ENCODE measurements at places on chromosomes 16 and 17.

GRCh38 chr17:274902-275301 lies 77.7 kb downstream of the RPH3AL start:
- DNase-seq: no peak

- no peak for DNase-seq
Observed at GRCh38 chr17:28712705-28713415, 1.2 kb upstream of the PROCA1 start.

DNA sequence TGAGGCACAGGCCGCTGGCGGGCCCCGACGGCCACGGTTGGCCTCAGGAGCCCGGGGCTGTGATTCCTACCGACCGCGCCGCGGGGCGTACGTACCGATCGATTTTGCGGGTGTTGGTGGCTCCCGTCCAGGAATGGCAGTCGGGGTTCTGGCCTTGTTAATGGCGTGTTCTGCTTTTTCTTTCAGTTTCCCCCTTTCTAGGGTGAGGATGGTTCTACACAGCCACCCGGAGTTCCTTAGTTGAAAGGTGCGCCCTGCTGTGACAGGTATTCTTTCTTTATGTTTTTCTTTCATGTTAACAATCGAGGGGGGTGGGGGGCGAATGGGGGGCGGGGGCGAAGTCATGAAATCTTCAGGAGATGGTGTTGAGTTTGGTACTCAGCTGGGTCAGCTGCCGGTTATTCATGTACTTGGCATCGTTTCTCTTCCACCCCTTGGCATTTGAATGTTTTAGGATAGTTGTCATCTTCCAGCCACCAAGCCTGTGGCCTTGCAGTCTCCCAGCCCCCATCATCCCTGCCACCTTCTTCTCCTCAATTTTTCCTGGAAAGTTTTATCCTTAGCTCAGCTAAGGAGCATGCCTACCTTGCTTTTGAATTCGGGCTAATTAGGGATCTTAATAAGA lies 802 bp downstream of the CYLD start:
- DNase-seq: peak; percentile 41

GRCh38 chr17:29677824-29678223 lies 55.1 kb upstream of the CORO6 start:
- DNase-seq: no peak

- no peak for DNase-seq
Observed at GRCh38 chr17:2853283-2854142, 57.3 kb downstream of the RAP1GAP2 start.

GRCh38 chr16:68909099-68909733 lies 65.9 kb downstream of the TANGO6 start:
- no peak for DNase-seq

GRCh38 chr16:63690961-63691360 lies 1430.9 kb downstream of the CDH11 start:
- DNase-seq: no peak

- no peak for DNase-seq
Observed at GRCh38 chr17:71438631-71439146, 682.1 kb upstream of the SOX9 start.

GRCh38 chr16:79379095-79379494 lies 221.4 kb downstream of the MAF start:
- DNase-seq: no peak

- DNase-seq: peak; percentile 52
Observed at GRCh38 chr17:29138184-29138955, 41.8 kb downstream of the MYO18A start.

DNA sequence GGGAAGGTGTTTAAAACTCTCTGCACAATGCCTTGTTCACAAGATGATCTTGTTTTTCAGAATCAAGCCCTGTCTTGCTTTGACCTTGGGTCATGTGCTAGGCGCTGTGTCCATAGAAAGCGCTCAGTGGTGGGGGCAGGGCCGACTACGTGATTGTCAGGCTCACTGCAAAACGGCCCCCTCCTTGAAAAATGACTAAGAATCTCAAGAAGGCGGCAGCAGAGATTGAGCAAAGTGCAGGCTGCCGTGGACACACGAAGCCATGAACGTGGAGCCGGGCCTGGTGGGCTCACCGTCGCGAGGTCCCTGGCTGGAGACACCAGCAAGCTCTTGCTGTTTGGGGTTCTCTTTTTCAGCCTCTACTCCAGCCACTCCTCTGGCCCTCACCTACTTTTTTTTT lies 10.2 kb downstream of the ATP2C2 start:
- DNase-seq: no peak

GRCh38 chr17:35856603-35857002 lies 12.1 kb downstream of the HEATR9 start:
- DNase-seq: no peak

DNA sequence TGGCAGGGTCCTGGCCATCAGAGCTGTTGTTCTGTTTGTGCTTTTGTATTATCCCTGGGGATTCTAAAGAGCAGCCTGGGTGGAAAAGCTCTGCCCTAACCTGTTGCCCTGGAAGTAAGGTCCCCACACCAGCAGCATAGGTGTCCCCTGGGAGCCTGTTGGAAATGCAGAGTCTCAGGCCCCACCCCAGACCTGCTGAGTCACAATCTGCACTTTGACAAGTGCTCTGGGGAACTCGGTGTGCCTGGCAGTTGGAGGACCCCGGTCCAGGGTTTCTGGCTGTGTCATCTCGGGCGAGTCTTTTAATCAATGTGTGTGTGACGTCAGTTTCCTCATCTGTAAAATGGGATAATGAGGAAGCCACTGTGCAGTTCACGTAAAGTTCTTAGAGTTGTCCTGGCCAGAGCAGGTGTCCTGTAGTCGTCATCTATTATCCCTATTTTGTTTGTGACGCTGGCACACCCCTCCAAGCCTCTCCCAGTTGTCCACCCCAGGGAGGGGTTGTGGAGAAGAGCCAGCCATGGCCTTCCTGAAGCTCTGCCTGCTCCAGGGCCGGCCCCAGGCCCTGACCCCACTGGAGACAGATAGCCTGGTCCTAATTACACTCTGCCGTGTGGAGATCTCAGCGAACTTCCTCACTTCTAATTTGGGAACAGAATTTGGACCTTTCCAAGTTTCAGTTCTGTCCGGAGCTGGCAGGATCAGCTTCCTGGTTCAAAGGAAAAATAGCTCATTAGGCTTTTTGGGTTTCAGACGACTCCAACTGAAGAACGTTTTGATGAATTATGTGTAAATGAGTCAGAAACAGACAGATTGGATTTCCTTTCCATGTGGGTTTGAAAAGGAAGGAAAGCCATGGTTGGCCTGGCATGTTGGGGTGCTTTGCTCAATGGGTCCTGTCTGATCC lies 295.7 kb upstream of the FOXF1 start:
- DNase-seq: peak; percentile 68

DNA sequence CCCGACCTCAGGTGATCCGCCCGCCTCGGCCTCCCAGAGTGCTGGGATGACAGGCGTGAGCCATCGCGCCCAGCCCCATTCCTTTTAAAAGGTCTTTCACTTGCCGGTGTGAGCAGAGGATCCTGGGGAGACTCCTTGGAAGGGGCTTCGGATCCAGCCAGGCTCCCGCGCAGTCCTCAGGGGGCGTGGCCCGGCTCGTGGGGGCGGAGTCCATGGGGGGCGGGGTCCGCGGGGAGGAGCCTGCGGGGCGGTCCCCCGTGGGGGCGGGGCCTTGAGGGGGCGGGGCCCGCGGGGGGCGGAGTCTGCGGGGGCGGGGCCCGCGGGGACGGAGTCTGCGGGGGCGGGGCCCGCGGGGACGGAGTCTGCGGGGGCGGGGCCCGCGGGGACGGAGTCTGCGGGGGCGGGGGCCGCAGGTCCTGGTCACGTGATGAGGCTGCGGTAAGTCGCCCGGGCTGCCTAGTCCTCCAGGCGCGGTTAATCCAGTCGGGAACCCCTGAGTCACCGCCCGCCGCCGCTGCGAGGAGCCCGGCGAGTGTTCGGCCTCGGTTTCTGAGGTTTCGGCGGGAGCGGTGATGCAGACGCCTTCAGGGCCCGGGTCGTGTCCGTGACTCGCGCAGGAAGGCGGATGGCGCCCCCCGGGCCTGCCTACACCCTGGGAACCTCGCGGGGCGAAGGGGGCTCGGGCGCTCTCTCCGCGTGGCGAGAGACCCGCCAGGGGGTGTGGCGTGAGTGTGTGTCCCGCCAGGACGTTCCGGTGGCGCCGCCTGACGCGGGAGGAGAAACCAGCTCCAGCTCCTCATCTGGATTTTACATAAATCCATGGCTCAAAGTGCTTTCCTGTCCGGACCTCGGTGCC lies 23.6 kb upstream of the ABR start:
- DNase-seq: peak; percentile 83

GRCh38 chr17:14582996-14583395 lies 282.1 kb downstream of the HS3ST3B1 start:
- DNase-seq: no peak

- no peak for DNase-seq
Observed at GRCh38 chr17:70434536-70435490, 265.5 kb downstream of the KCNJ2 start.

DNA sequence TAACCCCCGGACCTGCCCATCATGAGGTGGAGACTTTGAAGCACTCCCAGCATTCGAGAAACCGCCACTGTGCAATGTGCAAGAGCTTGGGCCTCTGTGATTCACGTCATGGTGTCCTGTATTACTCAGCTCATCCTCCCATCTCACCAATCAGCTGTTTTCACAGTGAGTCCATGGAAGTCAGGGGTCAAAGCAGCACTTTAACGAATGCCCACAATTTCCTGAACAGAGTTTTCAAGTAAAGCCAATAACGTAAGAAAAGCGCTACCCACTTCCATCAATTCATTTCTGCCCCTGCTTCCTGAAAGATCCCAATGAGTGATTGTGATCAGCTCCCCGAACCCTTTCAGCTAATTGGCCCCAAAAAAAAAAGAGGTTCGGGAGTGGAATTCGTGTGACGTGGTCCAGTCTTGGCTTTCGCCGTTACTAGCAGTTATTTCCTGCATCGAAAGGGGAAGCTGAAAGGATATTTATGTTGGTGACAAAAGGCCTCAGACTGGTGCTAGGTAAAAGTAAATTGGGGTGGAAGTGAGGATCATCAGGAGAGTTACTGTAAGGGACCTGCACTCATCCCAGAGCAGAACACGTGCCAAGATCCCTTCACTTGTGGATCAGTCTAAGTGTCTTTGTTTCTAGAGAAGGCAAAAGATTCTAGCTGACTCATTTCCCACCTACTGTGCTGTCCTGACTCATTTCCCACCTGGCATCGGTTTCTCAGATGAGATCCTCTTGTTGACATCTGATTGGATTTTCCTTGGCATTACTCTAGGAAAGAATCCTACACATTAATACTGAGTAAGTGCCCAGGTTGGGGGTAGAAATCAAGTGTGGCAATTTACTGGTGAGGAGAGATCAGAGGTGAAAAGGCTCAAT lies 136.7 kb upstream of the NUDT7 start:
- peak; percentile 72 for DNase-seq

GRCh38 chr16:54080524-54081008 lies 206.0 kb downstream of the IRX3 start:
- no peak for DNase-seq

GRCh38 chr16:73031984-73032383 lies 15.9 kb downstream of the ZFHX3 start:
- DNase-seq: no peak

GRCh38 chr16:3846595-3847091 lies 33.9 kb downstream of the CREBBP start:
- DNase-seq: no peak

GRCh38 chr16:49961089-49961488 lies 63.9 kb upstream of the CNEP1R1 start:
- no peak for DNase-seq

DNA sequence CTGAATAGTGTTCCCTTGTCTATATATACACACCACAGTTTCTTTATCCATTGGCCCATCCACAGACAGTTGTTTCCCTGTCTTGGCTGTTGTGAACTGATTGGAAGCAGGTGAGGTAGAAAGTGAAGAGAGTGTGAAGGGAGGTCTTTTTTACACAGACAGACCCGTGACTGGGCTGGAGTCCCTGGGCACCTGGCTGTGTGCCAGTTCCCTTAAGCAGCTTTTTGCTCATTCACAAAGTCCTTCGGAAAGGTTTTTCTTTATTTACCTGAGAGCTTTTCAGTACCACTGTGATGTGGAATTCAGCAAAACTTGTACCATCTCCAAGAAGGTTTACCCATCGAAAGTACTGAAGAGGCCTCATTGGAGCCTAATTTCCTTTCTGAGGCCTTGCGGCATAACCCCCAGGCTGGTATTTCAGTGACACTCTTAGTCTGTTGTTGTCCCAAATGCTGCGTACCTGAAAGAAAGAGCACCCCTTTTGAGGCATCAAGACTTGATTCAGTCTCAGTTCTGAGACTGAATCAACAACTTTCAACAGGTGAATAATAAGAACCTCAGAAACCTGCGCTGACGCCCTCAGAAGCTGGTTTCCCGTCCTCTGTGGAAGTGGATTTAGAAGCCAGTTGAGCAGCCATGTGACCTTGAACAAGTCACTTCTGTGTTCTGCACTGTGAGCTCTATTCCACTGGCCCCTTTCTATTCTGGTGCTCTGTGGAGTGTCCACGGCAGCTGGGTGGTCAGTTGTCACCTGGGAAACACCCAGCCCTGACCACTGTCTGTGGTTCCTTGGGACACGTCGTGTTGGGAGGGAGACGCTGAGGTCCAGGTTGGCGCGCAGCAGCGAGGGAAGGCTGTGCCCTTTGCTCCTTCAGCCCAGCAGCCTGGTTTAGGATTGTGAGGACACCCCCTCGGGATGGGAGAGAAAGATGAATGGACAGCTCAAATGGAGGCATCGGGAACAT lies 53.9 kb upstream of the CRISPLD2 start:
- no peak for DNase-seq

- DNase-seq: no peak
Observed at GRCh38 chr17:72193391-72194106, 72.7 kb downstream of the SOX9 start.

DNA sequence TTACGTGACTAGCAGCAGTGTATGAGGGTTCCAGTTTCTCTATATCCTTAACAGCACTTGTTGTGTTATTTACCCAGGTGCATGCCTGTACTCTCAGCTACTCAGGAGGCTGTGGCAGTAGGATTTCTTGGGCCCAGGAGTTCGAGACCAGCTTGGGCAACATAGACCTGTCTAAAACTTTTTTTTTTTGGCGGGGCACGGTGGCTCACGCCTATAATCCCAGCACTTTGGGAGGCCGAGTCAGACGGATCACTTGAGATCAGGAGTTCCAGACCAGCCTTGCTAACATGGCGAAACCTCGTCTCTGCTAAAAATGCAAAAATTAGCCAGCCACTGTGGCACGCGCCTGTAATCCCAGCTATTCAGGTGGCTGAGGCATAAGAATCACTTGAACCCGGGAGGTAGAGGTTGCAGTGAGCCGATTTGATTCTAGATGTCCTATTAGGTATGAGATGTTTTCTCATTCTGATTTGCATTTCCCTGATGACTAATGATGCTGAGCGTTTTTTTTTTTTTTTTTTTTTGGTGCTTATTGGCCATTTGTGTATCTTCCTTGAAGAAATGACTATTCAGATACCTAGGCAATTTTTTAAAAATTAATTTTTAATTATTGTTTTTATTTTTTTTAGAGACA lies 13.4 kb downstream of the CASC3 start:
- DNase-seq: no peak

DNA sequence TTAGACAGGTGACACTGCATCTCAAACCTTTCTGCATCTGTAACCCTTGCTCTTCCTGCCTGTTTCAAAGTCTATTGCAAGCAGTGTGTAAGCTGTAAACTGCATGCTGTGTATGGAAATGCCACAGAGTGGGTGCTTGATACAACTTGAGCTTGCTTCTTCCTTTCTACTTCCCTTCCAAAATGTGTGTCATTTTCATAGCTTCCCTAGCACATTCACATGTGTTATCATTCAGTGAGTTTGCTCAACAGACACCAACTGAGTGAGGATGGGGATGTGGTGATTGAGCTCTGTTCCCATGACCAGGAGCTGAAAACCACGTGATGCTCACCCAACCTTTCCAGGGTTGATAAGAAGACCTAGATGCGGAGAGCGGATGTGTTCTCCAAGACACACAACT lies 111.1 kb downstream of the VAT1L start:
- DNase-seq: peak; percentile 9

GRCh38 chr16:5580296-5580695 lies 482.7 kb upstream of the EEF2KMT start:
- DNase-seq: no peak

- no peak for DNase-seq
Observed at GRCh38 chr17:77072670-77073069, 68.1 kb upstream of the SEC14L1 start.
